HepG2 (cell line): ENCODE measurements at places on chromosomes 11 and 22. TPM values are rescaled to one million over a fixed set of nuclear protein-coding genes. Genes with fewer than 3 reads are reported as not detected.

The LMNTD2 gene
- 0.25 and 1.1 TPM in 2 replicates for total RNA-seq

The GNG3 gene
- total RNA-seq: not detected in 2 replicates

The TESMIN gene
- total RNA-seq: 0.15 and 0.60 TPM in 2 replicates

The CELSR1 gene
- 1.5 and 1.8 TPM in 2 replicates for total RNA-seq

DNA sequence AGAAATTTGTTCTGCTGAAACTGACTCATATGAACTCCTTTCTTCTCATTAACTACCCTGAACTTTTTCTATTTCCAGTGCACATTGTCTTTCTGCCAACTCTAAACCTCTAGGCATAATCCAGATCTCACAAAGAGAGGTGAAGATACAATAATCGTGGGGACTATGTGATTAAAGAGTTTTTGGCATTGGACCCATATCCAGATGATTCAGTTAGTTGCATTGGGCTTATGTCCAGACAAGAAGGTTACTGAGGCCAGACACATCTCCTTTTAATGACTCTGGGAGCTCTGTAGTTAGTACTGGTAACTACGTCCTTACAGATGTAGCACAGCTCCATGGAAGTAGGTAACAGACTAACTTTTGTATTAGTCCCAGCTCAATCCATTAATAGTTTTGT, 273.0 kb downstream of the CASP12 start:
- no peak for DNase-seq

DNA sequence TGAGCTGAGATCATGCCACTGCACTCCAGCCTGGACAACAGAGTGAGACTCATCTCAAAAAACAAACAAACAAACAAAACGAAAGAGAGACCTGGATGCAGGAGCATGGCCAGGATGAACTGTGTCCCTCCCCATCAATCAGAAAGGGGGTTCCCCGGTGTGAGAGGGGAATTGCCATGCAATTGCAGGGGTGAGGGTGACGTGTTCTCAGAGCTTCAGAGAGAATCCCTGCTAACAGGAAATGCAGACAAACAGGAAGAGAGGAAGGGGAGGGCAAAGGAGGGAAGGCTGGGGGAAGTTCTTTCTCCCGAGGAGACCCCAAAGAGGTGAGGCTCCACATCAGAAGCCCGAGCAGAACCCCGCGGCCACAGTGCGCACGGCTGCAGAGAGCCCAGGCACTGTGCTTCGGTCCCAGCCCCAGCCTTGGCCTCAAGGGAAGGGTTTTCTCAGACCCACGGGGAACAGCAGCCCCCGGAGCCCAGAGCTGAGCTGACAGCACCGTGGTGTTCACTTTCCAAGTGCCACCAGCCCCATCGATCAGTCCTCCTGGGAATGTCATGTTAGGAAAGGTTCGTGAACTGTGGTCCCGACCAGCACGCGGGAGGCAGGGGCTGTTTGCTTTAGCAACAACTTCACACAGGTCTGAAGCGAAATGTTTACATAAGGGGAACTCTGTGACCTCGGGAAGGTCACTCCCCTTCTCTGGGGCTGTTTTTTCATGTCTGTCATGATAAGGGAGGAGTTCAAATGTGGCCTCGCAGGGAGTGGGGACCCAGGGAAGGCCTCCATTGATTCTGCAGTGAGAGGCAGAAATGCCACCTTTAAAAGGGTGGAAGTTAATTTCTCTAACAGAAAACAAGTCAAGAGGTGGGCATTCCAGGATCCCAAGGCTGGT, 108.0 kb upstream of the ANO1 start:
- DNase-seq: peak; percentile 97

The CREB3L1 gene
- not detected in 2 replicates for total RNA-seq

The OR10V1 gene
- total RNA-seq: not detected in 2 replicates

The GLYATL1 gene
- 0.17 TPM in 1 of 2 replicates, not detected in the other for total RNA-seq

The WBP2NL gene
- not detected in 2 replicates for total RNA-seq

DNA sequence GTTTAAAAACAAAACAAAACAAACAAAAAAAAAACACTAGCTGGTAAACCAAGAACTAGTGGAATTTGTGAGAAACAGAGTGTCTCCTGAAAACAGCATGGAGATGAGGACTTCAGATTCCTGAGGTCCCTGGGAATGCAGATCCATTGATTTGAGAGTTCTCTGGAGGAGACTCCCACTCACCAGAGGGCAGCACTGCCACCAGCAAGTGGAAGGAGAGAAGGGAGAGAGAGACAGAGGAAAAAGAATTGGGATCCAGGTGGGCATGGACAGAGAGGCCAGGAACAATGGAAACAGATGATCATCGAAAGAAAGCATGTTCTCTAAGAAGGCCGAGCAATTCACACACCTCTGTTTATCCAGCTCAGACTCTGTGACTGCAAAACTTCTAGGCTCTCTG, 31.8 kb downstream of the ETS1 start:
- DNase-seq: peak; percentile 6

- DNase-seq: no peak
Observed at GRCh38 chr11:121618516-121618915, 165.7 kb upstream of the SORL1-AS1 start.

The KRTAP5-2 gene
- total RNA-seq: not detected in 2 replicates

DNA sequence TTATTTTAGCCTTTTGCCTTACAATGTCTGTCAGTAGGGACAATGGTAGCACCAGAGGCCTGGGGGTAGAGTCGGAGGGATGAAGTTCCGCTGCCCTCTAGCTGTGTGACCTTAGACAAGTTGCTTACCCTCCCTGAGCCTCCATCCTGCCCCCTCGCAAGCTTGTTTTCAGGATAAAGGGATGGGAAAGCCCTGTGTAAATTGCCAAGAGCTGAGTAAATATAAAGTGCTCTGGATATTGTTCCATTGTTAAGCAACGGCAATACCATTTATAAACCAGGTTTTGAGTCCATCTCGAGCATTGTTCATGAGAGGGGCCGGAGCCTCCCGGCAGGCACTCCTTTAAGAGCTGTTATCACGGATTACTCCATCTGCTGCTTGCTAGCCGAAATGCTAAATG, 72.9 kb downstream of the ZBTB16 start:
- no peak for DNase-seq

The SLC5A1 gene
- not detected in 2 replicates for total RNA-seq

DNA sequence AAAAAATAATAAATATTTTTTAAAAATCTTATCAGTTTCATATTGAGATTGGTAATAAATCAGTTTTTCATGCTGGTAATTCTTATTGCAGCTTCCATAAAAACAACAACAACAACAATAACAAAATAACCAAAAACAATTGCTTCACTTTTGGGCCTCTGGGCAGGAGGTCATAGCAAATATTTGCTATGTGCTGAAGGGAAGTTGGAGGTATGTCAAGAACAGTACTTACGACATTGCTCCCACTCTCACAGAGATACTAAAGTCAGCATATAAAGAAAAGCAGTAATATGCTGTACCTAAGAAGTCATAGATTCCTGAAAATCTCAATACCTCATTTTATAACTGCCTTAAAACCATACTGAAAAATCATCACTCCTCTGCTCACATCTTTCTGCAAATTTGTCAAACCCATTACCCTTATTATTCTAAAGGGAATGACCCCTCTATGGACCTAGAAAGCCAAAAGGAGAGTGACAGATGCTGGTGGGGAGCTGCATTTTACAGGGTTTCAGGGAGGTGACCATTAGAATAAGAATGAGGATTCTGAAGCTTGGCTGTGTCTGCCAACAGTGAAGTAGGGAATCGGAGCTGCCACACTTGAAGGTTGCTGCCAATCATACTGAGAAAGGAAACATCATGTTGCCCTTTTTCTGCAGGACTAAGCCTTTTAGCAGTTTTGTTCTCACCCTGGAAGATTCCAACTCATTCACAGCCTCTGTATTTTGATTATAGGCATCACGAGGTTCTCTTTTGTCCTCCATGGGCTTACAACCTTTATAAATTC, 742.9 kb downstream of the LRRC4C start:
- DNase-seq: no peak

DNA sequence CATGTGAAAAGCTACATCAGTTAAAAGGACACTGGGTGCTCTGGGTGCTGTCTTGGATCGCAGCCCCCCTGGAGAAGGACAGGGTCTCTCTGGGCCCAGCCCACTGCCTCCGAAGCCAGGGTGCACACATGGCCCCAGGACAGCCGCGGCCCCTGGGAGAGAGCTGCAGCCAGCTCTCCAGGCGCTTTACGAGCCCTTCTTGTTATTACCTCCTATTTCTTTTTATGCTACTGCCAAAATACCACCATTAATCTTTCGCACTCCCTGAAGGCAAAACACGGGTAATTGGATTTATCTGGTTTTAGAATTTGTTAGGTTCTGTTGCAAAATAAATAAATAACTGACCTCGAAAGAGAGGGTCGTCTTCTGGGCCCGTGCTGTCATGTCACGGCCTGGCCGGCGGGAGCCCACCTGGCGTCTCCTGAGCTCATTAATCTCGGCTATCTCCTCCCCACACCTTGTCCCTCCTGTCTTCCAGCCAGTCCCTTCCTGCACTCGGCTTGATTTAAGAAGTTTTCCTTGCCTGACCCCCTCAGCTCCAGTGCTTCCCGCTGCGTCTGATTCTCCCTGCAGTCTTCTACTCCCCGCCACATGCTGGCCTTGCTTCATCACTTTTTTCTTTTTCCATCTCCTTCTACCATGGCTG, 611.7 kb downstream of the OPCML start:
- DNase-seq: no peak

GRCh38 chr11:93727985-93728791, 13.1 kb downstream of the TAF1D start:
- no peak for DNase-seq

The ETS1 gene
- total RNA-seq: 0.18 and 0.20 TPM in 2 replicates

GRCh38 chr22:19666673-19667593, 47.4 kb upstream of the SEPTIN5 start:
- no peak for DNase-seq

The B3GAT1 gene
- total RNA-seq: not detected in 2 replicates

GRCh38 chr11:71991494-71991893, 7.2 kb upstream of the IL18BP start:
- DNase-seq: no peak

- no peak for DNase-seq
Observed at GRCh38 chr22:25763239-25763777, 21.3 kb downstream of the MYO18B start.

DNA sequence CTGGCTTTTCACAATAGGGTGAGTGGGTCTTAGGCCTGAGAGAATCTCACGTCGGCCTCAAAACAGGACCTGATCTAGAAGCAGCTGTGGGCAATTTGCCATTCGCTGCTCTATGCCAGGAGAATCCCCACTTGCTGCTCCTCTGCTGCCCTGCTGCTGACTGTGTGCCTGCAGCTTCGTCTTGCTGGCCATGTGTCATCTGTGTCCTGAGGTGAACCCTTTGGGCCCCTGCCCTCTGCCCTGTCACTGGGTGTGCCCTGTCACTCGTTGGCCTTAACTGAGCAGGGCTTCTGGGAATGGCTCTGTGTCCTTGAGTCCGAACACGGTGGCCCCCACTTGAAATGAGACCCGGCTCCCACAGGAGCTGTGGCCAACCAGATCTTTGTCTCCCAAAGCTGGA, 6.2 kb downstream of the NAA40 start:
- DNase-seq: peak; percentile 43

GRCh38 chr11:61593151-61593550, 12.3 kb upstream of the SYT7 start:
- no peak for DNase-seq

DNA sequence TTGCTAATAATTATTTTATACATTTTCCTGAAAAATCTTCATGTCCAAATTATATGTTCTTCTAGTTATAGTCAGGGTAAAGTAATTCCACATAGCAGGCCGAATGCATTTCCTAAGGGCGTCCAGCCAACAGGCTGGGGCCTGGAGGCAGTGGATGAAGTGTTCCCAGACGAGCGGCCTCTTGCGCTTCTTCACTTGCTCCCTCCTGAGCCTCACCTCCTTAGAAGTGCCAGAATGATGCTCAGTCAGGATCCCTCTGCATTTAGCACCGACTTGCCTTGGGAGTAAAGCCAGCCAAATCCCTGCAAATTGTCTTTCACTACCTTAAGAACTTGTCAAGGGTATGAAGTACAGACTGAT, 1.5 kb downstream of the OLFML1 start:
- no peak for DNase-seq

The CRYAB gene
- 0.55 and 0.69 TPM in 2 replicates for total RNA-seq

GRCh38 chr11:34274712-34275398, 83.0 kb downstream of the ABTB2 start:
- DNase-seq: no peak

The TPST2 gene
- total RNA-seq: 9.2 and 15.2 TPM in 2 replicates

- no peak for DNase-seq
Observed at GRCh38 chr22:24010018-24010391, 1.1 kb upstream of the CABIN1 start.

GRCh38 chr22:30296324-30296723, 7.0 kb upstream of the CASTOR1 start:
- DNase-seq: no peak

- DNase-seq: peak; percentile 30
Observed at GRCh38 chr11:1401656-1402221, 12.0 kb downstream of the BRSK2 start.

The DDX10 gene
- 32.0 and 39.5 TPM in 2 replicates for total RNA-seq

- DNase-seq: no peak
Observed at GRCh38 chr11:63609536-63609935, 4.7 kb downstream of the PLAAT3 start.

The SNX32 gene
- total RNA-seq: 0.09 TPM in 1 of 2 replicates, not detected in the other

DNA sequence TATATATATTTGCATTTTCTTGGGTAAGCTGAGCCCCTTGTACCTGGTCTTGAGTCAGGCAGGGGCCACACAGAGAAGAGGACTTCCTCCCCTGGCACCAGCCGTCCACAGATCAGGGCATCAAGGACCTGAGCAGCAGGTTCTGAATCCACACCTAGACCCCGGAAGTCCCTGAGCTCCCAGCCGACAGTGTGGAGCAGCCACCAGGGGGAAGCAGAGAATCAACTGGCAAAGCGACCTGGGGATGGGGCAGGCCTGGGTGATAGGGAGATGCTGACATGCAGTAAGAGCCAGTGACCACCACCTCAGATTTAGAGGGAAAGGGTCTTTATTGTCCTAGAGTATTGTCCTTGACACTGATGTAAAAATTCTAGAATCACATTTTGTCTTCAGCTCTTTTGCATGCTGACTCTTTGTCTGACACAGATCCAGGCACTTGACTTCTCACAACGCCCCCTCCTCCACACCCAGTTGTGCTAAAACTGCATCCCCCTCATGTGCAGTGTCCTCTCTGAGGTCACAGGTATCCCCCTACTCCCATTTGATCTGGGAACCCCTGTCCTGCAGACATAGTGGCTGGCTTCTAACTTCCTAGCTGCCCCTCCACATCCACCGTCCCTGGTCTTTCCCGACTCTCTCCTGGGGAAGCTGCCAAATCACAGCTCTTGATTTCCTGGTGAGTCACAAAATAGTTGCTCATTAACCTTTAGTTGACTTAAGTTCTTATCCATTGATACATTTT, 109.3 kb downstream of the GGTLC2 start:
- DNase-seq: peak; percentile 47
